Natural killer cell treated with Interleukin-12 subunit alpha and Interleukin-12 subunit beta and Interleukin-15 and Interleukin-18, amount 100 ng/mL, for 72 hours (primary cell): ENCODE measurements at places on chromosomes 7 and 10. TPM values are rescaled to one million over a fixed set of nuclear protein-coding genes. Genes with fewer than 3 reads are reported as not detected.

DNA sequence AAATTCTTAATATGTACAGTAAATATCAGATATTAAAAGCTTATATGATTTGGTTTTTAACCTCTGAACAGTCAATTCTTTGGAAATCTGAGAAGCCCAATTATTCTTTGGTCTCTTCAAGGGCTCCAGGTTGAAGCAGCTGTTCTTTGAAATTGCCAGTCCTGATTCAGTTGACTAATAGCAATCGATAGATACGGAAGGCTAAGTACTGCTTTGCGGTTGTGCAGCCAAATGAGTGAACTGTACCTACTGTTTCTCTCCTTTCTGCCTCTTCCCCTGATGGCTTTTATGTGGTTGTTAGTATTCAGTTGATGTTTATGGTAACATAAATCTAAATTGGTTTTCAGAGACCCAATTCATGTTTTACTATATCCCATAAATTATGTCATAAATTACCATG, 103.1 kb upstream of the RPA3 start:
- peaks cover 24% of the 10 kb centered on the region for H3K4me1 ChIP-seq
- no peak for DNase-seq
- H3K36me3 ChIP-seq = peaks cover 9% of the 10 kb centered on the region

The OR2A5 gene
- total RNA-seq = not detected

The FAM25G gene
- total RNA-seq = not detected

DNA sequence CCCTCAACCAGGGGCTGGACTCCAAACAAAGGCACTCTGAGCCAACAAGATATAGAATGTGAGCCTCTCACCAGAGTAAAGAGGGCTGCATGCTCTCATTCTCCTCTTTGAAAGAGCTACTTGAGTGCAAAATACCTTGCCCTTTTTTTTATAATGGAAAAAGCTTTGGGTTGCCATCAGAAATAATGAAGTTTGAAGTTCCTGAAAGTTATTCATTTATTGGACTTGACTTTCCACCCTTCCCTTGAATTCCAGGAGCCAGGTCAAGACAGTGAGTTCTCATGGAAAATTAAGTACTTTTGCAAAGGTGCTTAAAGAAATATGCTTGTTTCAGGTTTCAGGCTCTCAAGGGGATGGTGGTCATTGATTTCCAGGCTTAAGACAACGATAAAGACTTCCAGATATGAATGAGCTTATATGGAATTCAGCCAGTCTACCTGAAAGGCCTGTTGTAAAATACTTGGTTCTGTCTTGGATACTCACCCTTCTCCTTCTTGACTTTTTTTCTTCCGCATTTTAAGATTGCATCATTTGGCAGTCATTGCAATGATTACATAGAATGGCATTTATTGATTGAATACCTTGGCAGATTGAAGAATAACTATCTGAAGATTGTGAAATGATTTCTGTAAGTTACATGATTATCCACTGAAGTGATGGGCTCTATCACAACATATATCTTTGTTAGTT, 696.4 kb downstream of the INHBA start:
- no peaks in the 10 kb centered on the region for H3K36me3 ChIP-seq
- H3K4me1 ChIP-seq = no peaks in the 10 kb centered on the region
- H3K4me3 ChIP-seq = no peak overlapping the region
- DNase-seq = no peak

DNA sequence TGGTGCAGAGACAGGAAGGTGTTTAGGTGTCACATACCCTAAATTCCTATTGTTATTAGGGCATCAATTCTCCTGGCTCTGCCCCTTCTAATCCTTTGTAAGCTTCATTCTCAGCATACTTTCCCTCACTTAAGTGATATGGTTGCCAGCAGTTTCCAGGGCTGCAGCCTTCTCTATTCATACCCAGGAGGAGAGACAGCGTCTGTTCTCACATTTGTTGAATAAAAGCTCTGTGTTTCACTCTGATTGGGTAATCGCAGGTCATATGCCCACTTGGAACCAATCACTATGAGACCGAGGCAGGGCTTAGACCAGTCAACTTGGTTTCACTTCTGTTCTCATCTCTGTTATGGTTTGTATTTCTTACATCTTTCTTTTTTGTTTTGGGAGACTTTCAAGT, 109.6 kb upstream of the MTPN start:
- H3K27me3 ChIP-seq = peaks cover 3% of the 10 kb centered on the region
- H3K4me1 ChIP-seq = peaks cover 3% of the 10 kb centered on the region
- DNase-seq = no peak
- peak overlapping the region; percentile 45 for H3K27ac ChIP-seq
- no peaks in the 10 kb centered on the region for H3K36me3 ChIP-seq

DNA sequence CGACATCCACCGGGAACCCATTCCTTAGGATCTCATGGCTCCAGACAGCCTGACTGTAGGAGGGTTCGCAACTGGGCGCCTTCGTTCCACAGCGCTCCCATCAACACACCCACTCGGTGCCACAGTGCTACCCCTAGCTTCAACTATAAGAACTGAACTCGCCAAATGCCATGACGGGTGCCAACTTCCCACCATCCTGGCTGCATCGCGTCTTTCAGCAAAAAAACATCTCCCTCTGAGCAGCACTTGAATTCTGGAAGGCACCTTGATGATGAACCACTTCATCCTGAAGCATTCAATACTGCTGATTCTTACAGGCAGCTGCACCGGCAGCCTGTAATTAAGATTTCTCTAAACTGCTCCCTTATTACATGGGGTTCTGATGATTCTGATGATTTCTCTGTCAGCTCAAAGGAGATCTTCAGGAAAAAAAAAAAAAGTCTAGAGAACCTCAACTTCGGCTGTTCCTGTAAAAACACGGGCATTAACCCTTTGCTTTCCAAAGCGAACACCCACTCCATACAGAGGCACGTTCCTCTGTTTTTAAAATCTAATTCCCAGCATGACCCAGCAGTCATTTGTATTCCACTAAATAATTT, 1.3 kb downstream of the CYTH3 start:
- peak overlapping the region; percentile 83 for H3K4me3 ChIP-seq
- peak overlapping the region; percentile 80 for H3K27ac ChIP-seq
- DNase-seq = no peak
- peaks cover 26% of the 10 kb centered on the region for H3K27me3 ChIP-seq
- H3K4me1 ChIP-seq = peaks cover 19% of the 10 kb centered on the region

DNA sequence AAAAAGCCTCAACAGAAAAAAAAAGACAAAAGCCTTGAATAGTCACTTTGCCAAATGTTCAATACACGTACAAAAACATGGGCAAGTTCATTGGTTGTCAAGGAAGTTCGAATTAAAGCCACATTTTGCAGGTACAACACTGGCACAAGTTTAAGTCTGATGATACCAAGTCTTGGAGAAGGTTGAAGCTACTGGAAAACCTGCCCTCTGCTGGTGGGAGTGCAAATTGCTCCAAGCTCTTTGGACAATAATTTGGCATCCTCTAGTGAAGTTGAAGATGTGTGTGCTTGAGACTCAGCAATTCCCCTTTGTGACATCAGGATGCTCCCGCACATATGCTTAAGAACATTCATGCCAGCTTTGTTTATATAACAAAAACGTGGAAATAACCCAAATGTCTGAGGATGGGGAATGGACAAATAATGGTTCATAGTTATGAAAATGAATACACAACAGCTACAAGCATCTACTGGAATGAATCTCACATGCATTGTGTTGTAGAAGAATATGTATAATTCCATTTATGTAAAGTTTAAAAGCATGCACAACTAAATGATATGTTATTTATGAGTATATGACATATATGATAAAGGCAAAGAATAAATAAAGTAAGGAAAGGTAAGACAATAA, 120.0 kb upstream of the PLPP4 start:
- no peak overlapping the region for H3K27ac ChIP-seq
- peaks cover 21% of the 10 kb centered on the region for H3K27me3 ChIP-seq
- no peaks in the 10 kb centered on the region for H3K36me3 ChIP-seq
- no peak overlapping the region for H3K4me3 ChIP-seq
- no peaks in the 10 kb centered on the region for H3K4me1 ChIP-seq

DNA sequence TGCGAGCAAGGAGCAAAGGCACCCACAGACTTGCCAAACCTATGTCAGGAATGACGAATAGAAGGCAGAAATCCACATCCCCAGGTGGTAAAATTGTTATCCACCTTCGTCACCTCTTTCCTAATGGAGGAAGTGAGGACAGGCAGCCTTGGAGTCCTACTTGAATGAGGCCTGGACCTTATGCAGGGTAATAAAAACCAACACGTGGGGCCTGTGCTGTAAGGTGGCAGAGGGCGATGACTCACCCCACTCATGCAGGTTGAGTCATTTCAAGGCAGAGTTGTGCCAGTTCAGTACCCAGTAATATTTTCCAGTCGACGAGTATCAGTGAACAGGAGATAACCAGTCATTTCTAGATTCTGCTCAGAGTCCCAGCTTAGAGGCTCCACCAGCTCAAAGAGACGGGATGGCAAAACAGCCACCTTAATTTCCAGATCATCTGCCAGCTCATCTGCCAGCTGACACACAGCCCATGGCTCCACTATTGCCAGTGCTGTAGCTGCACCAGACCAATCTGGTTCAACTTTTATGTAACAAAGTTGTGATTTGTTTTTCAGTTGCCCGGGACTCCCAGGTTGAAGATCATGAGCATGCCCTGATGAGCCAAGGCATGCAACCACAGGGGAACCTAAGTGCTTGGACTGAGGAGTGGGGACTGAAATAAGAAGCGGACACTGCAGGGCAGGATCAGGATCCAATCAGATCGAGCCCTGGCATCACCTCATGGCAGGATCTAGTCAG, 176.2 kb upstream of the ITGB1 start:
- H3K36me3 ChIP-seq = no peaks in the 10 kb centered on the region
- DNase-seq = peak; percentile 65
- H3K4me3 ChIP-seq = peak overlapping the region; percentile 49
- H3K4me1 ChIP-seq = peaks cover 50% of the 10 kb centered on the region
- peak overlapping the region; percentile 77 for H3K27ac ChIP-seq

The DTX2 gene
- 36.5 TPM for total RNA-seq

- no peak overlapping the region for H3K4me3 ChIP-seq
- no peaks in the 10 kb centered on the region for H3K4me1 ChIP-seq
- H3K27me3 ChIP-seq = peaks cover 8% of the 10 kb centered on the region
- DNase-seq = peak; percentile 22
- no peak overlapping the region for H3K27ac ChIP-seq
- H3K36me3 ChIP-seq = no peaks in the 10 kb centered on the region
These were observed 135.8 kb downstream of the MAPK8 start for GRCh38 chr10:48442090-48442808.

DNA sequence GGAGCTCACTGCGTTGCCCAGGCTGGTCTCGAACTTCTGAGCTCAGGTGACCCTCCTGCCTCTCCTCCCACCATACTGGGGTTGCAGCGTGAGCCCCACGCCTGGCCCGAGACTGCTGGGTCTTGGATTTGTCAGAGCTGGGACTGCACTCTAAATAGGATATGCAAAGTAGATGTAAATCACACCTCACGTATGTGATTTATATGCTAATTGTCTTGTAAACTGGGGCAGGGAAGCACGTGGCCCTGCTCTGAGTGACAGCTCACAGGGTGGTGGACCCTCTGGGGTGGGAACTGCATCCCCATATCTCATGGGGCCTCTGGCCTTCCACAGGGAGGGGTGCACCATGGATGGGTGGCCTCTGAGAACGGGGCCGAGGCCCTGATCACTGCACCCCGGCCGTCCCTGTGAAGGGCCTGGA, 34.1 kb downstream of the GET4 start:
- peak overlapping the region; percentile 23 for H3K27ac ChIP-seq
- H3K4me3 ChIP-seq = no peak overlapping the region
- H3K36me3 ChIP-seq = no peaks in the 10 kb centered on the region
- DNase-seq = peak; percentile 59
- no peaks in the 10 kb centered on the region for H3K4me1 ChIP-seq

DNA sequence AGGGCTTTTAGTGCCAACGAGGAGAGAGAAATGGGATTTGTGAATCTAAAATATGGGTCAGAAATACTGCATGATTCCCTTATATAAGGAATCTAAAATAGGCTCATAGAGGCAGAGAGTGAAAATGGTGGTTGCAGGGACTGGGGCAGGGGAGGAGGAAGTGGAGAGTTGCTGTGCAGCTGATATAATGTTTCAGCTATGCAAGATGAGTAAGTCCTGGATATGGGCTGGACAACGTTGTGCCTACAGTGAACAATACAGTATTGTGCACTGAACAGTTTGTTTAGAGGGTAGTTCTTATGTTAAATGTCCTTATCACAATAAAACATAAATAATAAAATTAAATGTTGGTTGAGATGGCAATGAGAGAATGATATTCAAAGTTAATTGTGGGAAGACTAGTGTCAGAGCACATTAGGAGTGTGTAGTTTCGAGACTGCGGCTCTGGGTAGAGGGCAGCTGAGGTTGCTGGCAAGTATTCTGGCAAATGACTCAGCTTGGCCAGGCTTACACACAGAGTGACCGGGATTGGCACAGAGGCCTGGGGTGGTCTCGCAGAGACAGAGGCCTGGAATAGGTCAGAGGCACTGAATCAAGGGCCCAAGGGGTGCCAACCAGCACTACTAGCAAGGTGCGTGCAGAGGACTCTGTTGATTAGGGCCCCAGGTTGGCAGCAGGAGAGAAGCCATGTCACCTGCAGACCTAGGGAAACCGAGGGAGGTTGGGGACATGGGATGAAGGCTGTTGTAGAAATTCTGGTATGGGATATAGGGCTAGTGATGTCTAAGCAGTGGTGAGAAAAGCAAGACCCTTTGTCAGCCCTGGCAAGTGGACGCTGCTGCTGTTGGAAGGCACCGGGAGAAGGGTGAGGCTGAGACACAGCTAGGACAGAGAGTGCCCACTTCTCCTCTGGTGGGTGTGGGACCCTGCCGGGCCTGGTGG, 2.8 kb upstream of the DEPP1 start:
- H3K36me3 ChIP-seq = no peaks in the 10 kb centered on the region
- H3K4me1 ChIP-seq = peaks cover 8% of the 10 kb centered on the region
- DNase-seq = no peak
- no peak overlapping the region for H3K4me3 ChIP-seq

The UPK3BL1 gene
- total RNA-seq = 63.3 TPM

DNA sequence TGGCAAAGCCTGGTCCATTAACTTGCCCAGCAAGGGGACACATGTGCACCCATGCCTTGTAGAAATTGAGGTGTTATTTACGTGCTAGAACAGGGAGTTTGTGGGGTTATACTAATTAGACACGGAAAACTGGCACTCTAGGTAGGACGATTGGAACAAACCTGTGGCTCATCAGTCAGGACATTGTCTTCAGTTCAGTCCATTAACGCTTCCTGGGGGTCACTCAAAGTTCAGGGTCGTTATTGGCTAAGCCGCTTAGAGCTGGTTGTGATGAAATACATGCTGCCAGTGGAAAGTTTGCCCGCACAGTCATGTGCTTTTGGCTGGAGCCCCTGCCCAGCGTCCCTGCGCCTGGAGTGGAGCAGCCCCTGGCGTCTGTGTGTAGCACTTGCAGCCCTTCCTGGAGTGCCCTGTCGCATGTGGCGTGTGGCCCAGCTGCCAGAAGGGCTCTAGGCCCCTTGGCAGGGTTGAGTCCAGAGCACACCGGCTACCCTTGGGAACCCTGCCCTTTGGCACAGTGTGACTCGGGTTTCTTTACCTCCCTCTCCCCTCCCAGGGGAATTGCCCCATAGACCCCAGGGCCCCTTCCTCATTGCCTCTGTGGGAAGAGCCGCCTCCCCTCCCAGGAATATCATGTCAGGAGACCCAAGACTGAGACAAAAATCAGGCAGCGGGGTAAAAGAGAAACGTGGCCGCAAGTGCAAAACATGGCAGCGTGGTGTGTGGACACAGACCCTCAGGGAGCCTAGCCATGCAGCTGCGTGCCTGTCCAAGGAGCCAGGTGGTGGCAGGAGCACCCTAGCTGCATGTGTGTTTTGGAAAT, 9.8 kb downstream of the ZNF775 start:
- H3K27ac ChIP-seq = no peak overlapping the region
- no peak overlapping the region for H3K4me3 ChIP-seq
- no peaks in the 10 kb centered on the region for H3K4me1 ChIP-seq

GRCh38 chr10:92914478-92915325, 66.4 kb downstream of the EXOC6 start:
- DNase-seq = peak; percentile 63
- no peaks in the 10 kb centered on the region for H3K36me3 ChIP-seq
- no peaks in the 10 kb centered on the region for H3K27me3 ChIP-seq
- H3K4me3 ChIP-seq = no peak overlapping the region

The GIMAP5 gene
- 136 TPM for total RNA-seq

The NPM3 gene
- 52.5 TPM for total RNA-seq
